Neuronal stem cell (in vitro differentiated cells): ENCODE measurements at places on chromosomes 5 and 9.
A peak's percentile ranks its signal among the peaks of the same experiment; 100 is the strongest.

- DNase-seq, result no peak
These were observed 803 bp downstream of the GARIN3 start for GRCh38 chr5:157165261-157165660.

DNA sequence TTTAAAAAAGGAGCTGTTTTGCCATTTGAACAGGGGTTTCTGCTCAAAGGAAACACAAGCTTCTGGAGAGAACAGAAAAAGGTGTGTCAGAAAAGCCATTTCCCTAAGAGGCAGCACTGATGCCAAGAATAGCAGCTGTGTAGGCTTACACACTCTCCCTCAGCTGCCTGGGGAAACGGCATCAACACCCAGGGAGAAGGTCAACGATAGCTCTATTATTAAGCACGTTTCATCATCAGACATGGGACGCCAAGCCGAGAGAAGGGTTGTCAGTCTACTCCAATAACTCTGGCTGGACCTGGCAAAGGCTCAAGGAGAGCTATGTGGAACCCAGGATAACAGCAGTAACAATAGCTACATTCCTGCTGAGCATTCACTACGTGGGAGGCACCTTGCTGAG, 314.2 kb downstream of the CDK5RAP2 start:
- no peak for DNase-seq

- DNase-seq, result no peak
These were observed 47.7 kb upstream of the GLRX start for GRCh38 chr5:95870105-95870672.

GRCh38 chr5:154593071-154593470, 115.0 kb upstream of the HAND1 start:
- DNase-seq, result no peak

- DNase-seq, result no peak
These were observed 45.1 kb downstream of the ERGIC1 start for GRCh38 chr5:172878933-172879752.

DNA sequence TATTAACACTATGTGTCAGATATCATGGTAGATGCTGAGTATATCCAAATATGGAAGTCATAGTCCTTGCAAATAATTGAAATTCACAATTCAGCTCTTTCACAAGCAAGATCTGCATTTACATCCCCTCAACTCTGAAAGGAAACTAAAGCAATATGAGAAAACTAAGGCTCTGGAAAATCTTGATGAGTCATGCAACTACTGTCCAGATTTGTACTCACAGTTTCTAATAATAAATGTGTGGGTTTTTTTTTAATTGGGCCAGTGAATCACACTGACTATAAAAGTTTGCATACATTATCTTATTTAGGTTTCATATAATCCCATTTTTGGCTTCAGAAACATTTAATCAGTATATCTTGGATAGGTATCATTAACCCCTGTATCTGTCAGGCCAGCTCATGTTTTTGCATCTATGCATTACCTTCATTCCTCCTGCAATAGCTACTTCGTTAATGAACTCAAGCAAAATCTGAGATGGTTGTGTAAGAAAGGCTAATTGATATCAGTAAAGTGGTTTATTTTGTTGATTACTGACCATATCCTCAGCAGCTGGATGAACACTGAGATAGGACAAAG, 58.7 kb upstream of the PRR16 start:
- DNase-seq, result no peak

- no peak for DNase-seq
These were observed 365.9 kb upstream of the C9orf72 start for GRCh38 chr9:27939186-27939585.

GRCh38 chr5:13558408-13558807, 386.1 kb downstream of the DNAH5 start:
- no peak for DNase-seq

- no peak for DNase-seq
These were observed 175.6 kb upstream of the CCNH start for GRCh38 chr5:87588316-87588715.

GRCh38 chr5:177189965-177190364, 56.4 kb downstream of the NSD1 start:
- DNase-seq, result no peak

DNA sequence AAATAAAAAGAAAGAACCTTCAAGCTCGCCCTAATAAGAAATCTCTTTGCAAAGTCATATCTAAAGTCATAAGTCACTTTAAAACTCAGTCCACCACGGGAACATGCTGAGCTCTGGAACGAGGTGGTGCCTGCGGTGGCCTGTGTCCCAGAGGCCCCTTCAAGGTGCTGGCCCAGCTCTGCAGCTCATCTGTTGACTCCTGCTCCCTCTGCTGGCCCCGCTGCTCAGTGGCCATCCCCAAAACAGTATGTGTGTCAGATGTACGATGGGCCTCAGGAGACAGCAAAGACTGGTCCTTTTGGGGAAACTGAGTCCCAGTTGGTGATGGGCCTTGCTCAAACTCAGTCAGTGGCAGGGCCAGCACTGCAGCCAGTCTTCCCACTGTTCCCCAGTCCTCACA, 22.8 kb upstream of the FOXB2 start:
- peak; percentile 17 for DNase-seq

DNA sequence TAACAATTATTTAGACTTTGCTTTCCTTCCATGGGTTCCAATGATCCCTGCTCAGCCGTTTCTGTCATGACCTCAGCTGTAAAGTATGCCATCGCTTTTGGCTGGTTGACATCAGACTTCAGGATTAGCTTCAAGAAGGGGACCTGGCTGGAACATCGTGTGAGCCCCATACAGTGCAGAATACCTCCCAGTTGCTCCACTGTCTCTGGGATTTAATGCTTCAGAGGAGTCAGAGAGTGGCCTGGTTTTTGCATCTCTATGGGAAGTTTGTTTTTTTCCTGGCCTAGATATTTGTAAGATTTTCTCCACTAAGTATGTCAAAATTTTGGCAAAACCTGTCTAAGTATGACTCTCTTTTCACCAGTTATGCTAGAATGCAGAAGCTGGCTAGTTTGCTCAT, 216.9 kb downstream of the GABBR2 start:
- DNase-seq, result no peak

DNA sequence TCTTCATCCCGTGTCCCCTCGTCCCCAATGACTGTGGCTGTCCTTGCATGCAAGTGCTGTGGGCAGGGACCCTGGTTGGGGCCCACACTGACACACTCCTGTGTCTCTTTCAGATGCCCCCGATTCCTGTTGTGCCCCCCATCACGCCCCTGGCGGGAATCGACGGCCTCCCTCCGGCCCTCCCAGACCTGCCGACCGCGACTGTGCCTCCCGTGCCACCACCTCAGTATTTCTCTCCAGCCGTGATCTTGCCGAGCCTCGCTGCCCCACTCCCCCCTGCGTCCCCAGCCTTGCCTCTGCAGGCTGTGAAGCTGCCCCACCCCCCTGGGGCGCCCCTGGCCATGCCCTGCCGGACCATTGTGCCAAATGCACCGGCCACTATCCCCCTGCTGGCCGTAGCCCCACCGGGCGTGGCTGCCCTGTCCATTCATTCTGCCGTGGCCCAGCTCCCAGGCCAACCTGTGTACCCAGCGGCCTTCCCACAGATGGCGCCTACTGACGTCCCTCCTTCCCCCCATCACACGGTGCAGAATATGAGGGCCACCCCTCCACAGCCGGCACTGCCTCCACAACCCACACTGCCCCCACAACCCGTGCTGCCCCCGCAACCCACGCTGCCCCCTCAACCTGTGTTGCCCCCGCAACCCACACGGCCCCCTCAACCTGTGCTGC, 75.0 kb downstream of the WNK2 start:
- DNase-seq, result no peak

GRCh38 chr5:87027570-87027969, 240.1 kb upstream of the RASA1 start:
- no peak for DNase-seq

DNA sequence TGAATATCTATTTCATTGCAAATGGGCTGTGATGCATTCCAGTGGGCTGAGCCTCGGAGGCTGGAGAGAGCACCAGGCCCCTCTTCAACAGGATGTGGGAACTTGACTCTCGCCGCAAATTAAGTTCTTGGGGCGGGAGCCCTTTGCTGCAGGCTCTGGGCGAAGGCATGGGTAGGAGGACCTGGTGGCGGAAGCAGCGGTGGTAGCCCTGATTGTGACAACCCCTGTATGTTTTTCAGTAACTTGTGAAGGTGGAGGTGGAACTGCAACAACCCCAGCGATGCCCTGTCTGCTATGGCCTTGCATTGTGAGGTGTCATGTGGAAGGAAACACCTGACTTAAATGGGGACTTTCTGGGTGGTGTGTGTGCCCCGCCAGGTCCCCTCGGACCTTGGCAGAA, 9.4 kb downstream of the FYB1 start:
- DNase-seq, result no peak

DNA sequence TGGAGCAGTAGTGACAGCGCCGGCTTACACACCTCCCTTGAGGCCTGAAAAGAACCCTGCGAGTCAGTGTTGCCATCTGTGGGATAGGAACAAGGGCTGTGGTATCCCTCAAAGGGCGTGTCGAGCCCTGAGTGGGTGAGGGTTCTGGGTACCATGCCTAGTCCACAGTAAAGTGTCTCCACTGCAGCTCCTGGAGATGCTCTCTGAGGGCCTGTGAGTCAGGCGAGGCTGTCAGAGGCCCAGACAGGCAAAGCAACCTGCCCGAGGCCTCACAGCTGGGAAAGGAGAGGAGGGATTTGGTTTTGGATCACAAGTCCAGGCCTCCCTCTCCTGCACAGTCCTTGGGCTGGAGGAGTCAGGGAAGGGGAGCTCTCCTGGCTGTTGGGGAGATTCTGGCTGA, 6.1 kb downstream of the PRRX2 start:
- DNase-seq, result no peak

DNA sequence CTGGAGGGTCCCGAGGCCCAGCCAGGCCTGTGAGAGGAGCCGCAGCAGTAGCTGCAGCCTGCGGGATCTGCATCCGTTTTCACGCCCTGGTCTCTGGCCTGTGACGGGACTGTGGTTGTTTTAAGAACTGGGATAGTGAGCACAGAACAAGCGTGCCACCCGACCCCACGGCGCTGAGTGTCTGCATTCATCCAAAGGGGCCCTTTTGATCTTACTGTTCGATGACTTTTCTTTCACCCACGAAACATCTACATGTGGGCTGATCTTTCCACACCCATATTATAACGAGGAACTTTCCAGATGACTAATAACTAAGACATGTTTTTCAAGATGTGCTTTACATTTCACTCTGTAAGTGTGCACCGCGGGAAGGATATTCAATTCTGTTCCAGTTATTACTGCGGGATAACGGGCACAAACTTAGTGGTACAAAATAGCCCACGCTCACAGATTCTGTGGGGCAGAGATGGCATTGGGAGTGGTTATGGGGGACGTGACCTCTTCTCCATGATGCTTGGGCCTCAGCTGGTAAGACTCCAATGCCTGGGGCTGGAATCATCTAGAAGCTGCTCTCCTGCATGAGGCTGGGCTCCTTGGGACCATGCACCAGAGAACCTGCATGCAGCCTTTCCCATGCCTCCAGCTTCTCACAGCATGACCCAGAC, 165.0 kb downstream of the SYK start:
- no peak for DNase-seq

- DNase-seq, result no peak
These were observed 275.9 kb downstream of the GADD45G start for GRCh38 chr9:89880721-89881120.

- no peak for DNase-seq
These were observed 253.0 kb downstream of the MARCHF11 start for GRCh38 chr5:15926586-15926985.

- no peak for DNase-seq
These were observed 666 bp upstream of the TLR4 start for GRCh38 chr9:117703537-117703936.

- no peak for DNase-seq
These were observed 785.3 kb upstream of the RIOK2 start for GRCh38 chr5:97968346-97968745.

DNA sequence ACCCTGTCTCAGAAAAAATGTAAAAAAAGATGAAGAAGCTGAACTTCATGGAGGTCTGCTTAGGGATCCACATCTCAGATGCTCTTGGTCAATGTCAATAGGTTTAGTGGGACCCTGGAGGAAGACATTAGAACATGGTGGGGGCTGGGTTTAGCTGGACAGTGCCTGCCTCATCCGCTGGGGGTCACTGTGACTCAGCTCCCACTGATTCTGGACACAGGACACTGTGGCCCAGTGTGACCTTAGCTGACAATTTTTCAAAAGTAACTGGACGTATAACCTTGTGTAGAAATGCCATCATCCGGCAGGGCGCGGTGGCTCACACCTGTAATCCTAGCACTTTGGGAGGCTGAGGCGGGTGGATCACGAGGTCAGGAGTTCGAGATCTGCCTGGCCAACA, 7.3 kb upstream of the HNRNPAB start:
- no peak for DNase-seq

GRCh38 chr5:55303238-55303690, 4.2 kb downstream of the DHX29 start:
- DNase-seq, result no peak

DNA sequence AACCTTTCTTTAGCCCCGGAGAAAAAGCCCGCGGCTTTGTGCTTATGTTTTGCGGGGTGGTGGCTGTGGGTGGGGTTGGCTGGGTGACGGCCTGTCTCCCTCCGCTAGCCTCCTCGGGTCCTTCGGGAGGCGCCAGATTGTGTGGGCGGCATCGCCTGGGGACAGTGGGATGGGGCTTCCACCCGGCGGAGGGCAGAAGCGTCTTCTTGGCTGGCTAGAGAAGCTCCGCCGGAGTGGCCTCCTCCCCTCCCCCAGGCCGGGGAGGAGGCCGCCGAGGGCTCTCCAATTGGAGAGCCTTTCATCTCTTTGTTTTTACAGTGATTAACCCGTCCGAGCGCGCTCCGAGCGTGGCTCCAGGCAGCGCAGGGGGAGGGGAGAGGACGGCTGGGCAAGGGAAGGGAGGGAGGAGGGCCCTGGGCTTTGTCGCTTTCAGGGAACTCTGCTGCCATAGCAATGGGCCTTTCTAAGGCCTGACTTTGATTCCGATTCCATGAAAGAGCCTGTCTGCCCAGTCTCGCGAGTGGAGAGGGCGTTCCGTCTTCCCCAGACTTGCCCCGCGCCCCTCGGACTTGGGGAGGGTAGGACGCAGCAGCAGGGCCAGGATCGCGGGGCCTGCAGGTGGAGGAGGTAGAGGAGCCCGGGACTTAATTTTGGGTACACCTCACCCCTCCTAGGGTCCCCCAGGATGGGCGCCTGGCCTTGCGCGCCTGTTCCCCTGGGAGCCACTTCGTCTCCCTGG, 36.7 kb upstream of the TIFAB start:
- peak; percentile 89 for DNase-seq

DNA sequence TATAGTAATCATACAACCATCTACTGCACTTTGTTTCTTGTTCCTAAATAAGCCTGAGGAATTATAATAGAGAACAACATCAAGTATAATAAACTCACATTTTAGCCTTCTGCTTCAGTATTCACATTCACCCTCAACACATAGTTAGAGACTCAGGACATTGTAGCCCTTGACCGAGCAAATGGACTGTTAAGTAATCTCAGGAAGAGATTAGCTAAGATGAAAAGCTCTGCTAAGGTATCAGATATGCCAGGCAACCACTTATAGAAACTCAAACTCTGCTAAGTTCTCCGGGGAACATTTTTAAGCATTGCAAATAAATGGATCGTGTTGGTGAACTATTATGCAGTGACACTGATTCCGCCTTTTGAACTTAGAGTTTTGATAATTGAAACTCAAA, 252.0 kb downstream of the DTWD2 start:
- DNase-seq, result no peak

GRCh38 chr5:117733051-117733450, 1158.4 kb upstream of the SEMA6A start:
- no peak for DNase-seq

- DNase-seq, result no peak
These were observed 5.4 kb upstream of the CD180 start for GRCh38 chr5:67201897-67202549.
